ENCODE measurements at places on chromosomes 11 and 22.

- DNase-seq: no peak
Observed at GRCh38 chr11:123575441-123575840, 79.0 kb downstream of the SCN3B start.

DNA sequence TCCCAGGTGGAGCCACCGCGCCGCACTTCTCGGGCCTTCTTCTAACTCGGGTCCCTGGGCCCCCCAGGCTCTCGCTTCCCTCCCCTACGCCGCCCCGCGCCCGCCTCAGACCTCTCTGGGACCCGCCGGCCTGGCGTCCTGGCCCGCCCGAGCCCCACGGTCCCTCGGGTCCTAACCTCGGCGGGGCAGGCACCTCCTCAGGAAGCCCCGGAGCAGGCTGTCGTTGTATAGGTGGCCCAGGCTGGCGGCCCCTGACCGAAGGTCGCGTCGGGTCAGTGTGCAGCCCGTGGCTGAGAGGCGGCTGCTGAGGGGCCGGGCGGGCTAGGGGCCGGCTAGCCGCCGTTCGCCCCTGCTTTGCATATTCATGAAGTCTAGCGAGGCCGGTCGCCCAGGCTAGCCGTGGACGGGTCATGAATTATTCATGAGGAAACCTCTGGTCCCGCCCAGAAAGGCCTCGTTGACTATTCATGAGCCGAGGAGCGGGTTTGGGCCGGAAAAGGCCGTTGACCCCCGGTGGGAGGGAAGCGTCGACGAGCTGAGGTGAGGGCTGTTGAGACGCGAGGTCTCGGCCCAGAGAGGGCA, at the start of gene HORMAD2:
HORMAD2 (plus strand) TSS at position 513 of the 582 bp plus-strand sequence. CDS start 13,489 bp downstream, outside the sequence.
- DNase-seq: no peak

GRCh38 chr22:32587449-32587848, 112.8 kb downstream of the FBXO7 start:
- DNase-seq: no peak

- no peak for DNase-seq
Observed at GRCh38 chr22:29224121-29224858, 18.6 kb downstream of the EMID1 start.

- peak; percentile 24 for DNase-seq
Observed at GRCh38 chr11:69010964-69011623, 2.0 kb downstream of the MRGPRF start.

Measured in CD4-positive, alpha-beta T cell treated with Interleukin-10 for 1 hour (primary cell).